HL-60 (cell line): ENCODE measurements at places on chromosomes 1 and 21.

DNA sequence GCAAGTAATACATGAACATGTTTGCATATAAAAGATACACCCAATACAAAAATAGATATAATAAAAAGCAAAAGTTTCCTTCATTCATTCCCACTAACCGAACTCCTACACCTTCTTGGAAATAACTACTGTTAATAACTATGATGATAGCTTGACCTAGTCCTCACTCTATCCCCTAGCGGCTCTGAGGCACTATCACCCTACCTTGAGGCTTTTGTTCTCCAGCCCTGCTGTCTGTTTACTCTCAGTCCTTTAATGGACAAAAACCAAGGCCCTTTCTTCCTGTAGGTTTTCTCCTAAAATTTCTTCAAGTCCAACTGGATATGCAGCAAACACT lies 186.6 kb downstream of the SLC35F3 start:
- no peak for DNase-seq

DNA sequence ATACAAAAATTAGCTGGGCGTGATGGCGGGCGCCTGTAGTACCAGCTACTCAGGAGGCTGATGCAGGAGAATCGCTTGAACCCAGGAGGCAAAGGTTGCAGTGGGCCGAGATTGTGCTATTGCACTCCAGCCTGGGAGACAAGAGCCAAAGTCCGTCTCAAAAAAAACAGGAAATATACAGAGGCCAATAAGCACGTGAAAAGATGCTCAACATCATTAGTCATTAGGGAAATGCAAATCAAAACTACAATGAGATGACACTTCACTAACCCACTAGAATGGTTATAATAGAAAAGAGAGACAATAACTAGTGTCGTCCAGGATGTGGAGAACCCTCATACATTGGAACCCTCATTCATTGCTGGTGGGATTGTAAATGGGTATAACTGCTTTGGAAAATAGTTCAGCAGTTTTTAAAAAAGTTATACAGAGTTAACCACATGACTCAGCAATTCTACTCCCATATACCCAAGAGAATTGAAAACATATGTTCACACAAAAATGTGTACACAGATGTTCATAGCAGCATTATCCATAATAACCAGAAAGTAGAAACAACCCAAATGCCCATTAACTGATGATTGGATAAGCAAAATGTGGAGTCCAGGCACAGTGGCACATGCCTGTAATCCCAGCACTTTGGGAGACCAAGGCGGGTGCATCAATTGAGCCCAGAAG lies 6.4 kb upstream of the E2F2 start:
- no peak for DNase-seq

DNA sequence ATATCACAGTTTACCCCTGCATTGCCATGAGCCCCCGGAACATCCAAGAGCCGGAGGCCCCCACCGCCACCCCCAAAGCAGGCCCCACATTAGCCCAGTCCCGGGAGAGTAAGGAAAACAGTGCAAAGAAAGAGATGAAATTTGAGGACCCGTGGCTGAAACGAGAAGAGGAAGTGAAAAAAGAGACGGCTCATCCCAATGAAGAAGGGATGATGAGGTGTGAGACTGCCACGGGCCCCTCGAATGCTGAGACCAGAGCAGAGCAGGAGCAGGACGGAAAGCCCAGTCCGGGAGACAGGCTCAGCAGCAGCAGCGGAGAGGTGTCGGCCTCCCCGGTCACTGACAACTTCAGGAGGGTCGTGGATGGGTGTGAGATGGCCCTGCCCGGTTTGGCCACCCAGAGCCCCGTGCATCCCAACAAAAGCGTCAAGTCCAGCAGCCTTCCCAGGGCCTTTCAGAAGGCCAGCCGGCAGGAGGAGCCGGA lies 532.4 kb downstream of the KIF26B start:
- no peak for DNase-seq

DNA sequence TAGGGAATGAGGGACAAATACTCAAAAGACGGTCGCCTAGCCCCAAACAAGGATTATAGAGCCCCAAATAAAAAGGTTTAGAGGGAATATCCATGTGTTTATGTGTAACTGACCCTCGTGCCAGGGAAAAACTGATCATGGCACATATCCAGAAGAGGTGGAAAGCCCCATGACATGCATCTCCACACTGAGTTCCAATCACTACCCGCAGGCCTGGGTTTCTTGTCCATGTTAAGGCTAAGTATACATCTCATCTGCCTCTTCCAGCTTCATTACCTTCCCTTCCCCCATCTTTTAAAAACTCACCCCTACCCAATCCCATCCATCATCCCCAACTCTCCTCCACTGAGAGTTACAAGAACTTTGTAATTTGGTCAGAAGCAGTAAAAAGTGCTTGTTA lies 15.2 kb downstream of the GADD45A start:
- no peak for DNase-seq

- DNase-seq = no peak
Observed at GRCh38 chr1:11339346-11340232, 66.6 kb downstream of the UBIAD1 start.

GRCh38 chr1:78664763-78665162 lies 15.1 kb downstream of the IFI44 start:
- DNase-seq = no peak

GRCh38 chr1:47067097-47067594 lies at the start of gene CYP4Z1:
TSS of gene CYP4Z1 (plus strand) at chr1:47067231. CDS start at chr1:47067491, 260 bp downstream.
- DNase-seq = no peak

- no peak for DNase-seq
Observed at GRCh38 chr1:246000638-246001015, 506.5 kb downstream of the SMYD3 start.

- DNase-seq = no peak
Observed at GRCh38 chr1:24694380-24694843, 50.8 kb upstream of the CLIC4 start.

GRCh38 chr1:154767315-154768240 lies 102.5 kb downstream of the KCNN3 start:
- no peak for DNase-seq

GRCh38 chr1:64514197-64514765 lies 44.4 kb downstream of the CACHD1 start:
- no peak for DNase-seq

GRCh38 chr1:160081261-160081936 lies at the start of gene KCNJ9:
TSS of gene KCNJ9 (plus strand) at chr1:160081538. CDS start at chr1:160084031, 2,493 bp downstream.
- DNase-seq = no peak

GRCh38 chr1:183873642-183874041 lies 68.7 kb downstream of the RGL1 start:
- DNase-seq = peak; percentile 22

DNA sequence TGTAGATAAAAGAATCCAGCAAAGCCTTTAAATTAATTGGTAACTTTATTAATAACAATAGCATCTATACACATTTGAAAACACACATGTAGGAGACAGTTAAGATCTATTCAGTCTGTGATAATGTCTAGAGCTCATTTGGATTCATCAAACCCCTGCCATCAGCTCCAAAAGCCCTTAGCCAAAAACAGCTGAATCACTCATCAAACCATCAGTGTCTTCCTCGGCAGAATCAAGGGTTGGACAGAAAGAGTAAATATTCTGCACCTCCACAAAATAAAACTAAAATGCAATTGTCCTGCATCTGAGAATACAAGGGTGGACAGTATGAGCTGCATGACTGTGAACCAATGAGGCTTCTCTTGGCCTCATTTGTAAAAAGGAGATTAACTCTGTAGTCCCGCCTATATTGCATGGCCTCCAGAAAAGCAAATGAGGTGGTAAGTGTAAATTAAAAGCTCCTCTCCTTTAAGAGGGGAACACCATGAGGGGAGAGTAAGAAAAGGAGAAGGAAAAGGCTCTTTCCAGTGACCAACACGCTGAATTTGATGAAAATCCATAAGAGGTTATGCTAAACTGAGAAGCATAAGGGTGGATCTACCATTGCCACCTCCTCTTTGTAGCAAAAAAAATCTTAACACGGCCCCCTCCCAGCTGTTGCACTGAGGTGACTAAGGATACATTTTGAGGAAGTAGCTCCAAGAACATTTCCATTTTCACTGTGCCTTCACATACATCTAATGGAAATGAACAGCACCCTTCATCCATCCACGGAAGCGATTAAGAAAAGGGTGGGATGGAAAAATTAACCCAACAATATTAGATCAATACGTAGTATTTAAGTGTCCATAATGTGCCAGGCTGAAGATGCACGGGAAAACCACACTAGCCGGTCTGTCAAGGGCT lies 14.7 kb upstream of the BOLA1 start:
- DNase-seq = peak; percentile 18

DNA sequence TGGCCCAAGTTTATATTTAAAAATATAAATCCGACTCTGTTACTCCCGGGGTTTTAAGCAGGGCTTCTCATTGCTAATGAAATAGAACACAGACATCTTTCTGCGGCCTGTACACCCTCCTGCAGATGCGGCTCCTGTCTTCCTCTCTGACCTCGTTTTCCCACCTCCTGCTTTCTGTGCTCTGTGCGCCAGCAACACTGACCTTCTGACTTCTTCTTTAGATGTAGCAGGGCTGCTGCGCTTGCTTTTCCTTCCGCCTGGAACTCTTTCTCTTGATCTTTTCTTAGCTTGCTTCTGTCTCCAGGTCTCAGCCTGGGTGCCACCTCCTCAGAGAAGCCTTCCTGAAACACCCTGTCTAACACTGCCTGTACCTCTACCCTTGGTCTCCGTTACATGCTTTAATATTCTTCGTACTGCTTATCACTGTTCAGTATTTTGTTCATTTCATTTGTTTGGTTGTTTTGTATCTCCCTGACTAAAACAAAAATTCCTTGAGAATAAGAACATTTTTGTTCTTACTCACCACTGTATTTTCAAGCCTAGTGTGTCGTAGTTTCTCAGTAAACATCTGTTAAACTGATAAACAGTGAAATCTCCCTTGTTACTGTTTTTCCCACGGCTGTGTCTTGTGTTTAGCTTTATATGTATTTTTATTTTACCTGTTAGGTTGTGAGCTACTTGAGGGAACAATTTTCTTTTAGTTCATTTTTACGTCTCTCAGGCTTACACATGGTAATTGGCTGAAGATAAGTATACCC lies 79.0 kb downstream of the ST3GAL3 start:
- no peak for DNase-seq

DNA sequence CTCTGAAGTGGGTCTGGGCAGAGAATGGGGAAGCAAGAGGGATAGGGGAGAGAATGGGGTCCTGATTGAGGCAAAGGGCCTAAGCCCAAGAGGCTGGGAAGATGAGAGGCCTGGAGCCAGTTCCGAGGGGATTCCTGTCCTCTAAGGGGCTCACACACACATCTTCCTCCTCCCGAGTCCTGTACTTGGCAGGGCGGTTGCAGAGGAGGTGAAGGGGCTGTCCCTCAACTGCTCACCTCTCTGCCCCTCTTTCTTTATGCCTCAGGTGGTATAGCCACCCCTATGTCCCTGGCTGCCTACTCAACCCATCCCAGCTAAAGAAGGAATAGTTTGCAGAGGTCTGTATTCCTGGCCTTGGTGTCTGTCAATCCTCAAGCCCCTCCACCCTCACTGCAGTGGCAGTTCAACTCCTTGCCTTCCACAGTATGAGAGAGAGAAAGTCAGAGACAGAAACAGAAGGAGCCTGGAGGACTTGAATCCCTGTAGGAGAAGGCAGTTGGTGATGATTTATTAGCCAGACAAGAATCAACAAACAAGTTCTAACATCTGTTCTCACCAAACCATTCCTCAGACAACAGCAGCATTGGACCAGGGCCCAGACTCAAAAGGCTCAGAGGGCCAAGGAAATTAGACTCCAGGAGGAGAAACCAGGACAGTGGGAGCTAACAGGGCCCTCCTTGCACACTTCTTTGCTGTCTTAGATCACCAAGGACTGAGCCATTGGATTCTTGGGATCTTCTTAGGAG lies 10.7 kb downstream of the SH2D2A start:
- no peak for DNase-seq

DNA sequence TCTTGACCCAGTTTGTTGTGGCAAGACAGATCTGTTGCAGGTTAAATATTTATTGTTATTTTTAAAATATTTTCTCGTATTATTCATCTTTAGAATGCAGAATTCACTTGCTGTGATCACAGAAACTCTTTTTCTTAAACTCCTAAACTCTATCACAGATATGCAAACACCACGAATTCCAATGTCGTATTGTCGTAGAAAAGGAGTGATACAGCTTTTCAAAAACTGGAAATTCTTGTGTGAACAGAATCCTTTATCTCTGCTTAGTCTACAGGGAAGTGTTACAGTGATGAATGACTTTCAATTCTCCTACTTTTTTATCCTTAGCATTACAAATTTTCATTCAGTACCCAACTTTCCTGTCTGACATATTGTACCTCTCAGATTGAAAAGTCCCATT lies 1329.5 kb upstream of the B3GALT2 start:
- no peak for DNase-seq

DNA sequence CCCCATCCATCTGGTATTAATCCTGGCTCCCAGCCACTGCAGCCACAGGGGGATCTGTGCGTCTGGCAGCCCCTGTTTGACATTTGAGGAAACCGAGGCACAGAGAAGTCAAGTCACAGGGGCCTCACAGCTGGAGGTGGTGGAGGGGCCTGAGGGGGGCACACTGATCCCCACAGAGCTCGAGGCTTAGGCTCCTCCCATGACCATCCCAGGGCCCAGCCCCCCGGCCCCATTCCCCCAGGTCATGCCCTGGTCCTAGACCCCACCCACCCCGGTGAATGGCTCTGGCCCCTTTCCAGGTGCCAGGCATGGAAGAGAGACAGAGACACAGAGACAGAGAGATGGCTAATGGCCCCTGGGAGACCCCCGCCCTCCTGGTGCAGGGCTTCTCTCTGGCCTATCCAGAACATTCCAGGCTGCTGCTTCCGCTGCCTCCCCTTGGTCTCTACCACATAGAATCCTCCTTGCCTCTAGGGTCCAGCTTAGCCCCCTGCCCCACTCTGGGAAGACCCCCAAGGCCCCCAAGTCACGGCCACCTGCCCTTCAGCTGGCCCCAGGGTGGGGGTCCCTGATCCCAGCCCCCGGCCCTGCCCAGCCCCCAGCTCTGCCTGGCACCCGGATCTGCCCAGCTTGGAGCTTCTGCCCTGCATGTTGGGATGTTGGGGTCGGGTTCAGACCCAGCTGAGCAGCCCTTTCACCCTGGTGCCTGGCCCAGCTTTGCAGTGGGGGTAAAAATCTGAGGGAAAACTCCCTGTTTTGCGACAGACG lies 29.2 kb upstream of the LRRC3 start:
- DNase-seq = no peak

- DNase-seq = no peak
Observed at GRCh38 chr21:43306911-43307676, 119.8 kb downstream of the SIK1 start.

DNA sequence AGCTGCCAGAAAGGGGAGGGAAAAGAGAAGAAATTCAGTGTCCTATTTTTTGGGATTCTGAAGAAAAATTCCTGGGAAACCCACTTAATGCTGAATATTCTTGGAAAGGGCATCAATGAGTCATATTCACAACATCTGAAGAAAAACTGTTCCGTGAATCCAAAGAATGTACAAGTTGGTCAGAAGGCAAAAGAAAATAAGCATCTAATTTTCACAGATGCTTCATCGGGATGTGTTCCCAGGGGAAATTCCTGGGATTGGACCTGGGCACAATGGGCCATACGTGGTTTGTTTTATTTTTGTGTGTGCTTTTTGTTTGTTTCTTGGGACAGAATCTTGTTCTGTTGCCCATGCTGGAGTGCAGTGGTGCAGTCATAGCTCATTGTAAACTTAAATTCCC lies 112.2 kb downstream of the MAP3K21 start:
- DNase-seq = no peak

DNA sequence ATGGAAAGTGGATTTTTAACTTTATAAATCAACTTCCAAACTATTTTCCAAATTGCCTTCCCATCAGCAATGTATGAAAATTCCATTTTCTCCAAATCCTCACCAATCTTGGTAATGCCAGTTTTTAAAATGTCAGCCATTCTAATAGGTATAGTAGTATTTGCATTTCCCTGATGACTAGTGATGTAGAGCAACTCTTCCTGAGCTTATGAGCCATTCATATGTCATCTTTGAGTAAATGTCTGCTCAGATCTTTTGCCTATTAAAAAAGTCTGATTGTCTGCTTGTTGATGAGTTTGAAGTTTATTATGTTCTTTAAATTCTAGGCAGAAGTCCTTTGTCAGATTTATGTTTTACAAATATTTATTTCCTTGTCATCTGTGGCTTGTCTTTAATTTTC lies 54.7 kb downstream of the KDM1A start:
- DNase-seq = no peak
